ENCODE measurements at places on chromosomes 1 and 21.

- DNase-seq, result no peak
These were observed 52.7 kb upstream of the TTC34 start for GRCh38 chr1:2854151-2854550.

- DNase-seq, result no peak
These were observed 2.0 kb downstream of the TEX46 start for GRCh38 chr1:23013657-23014056.

DNA sequence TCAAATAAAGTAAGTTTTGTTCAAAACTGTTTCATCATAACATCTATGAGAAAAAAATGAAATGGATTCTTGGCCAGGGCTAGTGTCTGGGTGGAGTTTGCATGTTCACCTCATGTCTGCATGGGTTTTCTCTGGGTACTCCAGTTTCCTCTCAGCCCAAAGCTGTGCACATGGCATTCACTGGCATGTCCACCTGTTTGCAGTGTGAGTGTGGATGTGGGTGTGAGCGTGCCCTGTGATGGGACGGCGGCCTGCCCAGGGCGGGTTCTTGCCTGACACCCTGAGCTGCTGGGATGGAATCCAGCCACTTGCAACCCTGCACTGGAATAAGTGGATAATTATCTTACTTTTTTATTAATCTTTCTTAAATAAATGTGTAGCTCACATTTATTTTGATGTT lies 185.5 kb downstream of the RYR2 start:
- DNase-seq, result no peak

GRCh38 chr21:38984982-38985567 lies 179.3 kb downstream of the ETS2 start:
- DNase-seq, result no peak

- DNase-seq, result no peak
These were observed 36.1 kb downstream of the ELAPOR1 start for GRCh38 chr1:109149874-109150601.

- DNase-seq, result no peak
These were observed 216.8 kb downstream of the CTH start for GRCh38 chr1:70627910-70628309.

GRCh38 chr1:156826630-156827029 lies 10.0 kb upstream of the SH2D2A start:
- DNase-seq, result no peak

- no peak for DNase-seq
These were observed 10.8 kb downstream of the MYOM3 start for GRCh38 chr1:24100945-24101737.

Measured in anterior cingulate cortex (tissue), 58 donors.